ENCODE measurements at places on chromosomes 2 and 18.

DNA sequence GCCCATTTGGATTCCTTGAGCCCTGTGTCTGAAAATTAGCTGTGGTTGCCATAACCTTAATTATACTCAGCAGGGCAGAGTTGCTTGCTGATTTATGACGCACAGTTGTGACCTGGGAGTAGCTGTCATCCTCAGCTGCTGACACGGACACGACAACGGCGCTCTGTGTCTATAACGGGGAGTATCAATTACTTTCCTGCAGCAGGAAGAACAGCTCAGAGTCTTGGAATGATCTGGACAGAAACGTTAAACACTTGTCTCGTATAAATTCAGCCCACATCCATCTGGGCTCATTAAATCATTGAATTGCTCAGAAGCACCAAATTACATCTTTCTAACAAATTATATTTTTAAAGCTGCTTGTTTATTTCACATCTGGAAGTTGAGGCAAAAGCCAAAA lies 116.3 kb downstream of the SEPTIN10 start:
- no peak for DNase-seq

DNA sequence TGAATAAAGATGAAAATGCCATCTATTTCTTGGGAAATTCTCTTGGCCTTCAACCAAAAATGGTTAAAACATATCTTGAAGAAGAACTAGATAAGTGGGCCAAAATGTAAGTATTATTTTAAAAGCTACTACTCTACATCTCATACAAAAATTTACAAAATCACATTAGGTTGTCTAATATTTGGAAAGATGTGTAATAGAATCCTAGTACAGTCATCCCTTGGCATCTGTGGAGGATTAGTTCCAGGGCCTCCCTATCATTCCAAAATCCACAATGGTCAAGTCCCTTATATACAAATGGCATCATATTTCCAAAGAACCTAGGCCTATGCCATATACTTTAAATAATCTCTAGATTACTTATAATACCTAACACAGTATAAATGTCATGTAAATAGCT lies 41.2 kb downstream of the KYNU start:
- DNase-seq, result no peak

GRCh38 chr2:134368009-134368817 lies 114.3 kb downstream of the MGAT5 start:
- DNase-seq, result peak; percentile 60

DNA sequence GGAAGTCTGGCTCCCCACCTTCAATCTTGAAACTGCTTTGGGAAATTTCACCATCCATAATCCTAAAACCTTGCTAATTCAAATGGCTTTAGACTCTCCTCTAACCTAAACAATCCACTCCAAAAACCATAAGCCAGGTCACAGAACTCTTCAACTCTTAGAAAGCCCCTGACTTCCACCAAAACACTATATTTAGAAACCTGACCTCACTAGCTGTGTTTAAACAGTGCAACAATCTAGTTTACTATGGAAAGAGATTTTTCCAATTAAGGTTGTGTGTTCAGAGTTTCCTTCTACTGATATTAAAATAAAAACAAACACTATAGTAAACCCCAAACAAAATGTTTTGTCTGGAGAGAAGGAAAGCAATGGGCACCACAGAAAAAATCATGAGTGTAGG lies 308.1 kb downstream of the OSR1 start:
- DNase-seq, result no peak

DNA sequence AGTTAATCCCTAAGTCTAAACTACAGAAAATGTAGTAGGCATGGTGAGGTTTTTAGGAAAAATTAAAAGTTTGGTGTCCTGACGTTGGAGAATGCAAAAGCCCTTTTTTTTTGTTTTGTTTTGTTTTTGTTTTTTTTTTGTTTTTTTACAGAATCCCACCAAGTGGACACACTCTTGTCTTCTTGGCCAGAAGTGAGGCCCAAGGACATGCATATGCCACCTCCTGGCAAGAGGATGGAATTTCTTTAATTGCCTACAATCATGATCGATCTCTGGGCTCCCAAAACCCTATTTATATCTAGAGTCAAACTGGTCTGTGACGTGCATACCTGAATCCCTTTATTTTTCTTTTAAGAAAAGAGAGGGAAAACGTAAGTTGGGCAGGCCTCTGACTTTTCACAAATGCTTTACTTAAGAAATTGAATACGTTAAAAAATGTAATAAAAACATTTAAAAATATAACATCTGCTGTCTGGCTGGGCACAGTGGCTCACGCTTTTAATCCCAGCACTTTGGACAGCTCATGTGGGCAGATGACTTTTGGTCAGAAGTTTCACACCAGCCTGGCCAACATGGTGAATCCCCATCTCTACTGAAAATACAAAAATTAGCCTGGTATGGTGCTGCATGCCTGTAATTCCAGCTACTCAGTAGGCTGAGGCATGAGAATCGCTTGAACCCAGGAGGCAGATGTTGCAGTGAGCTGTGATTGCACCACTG lies 502.7 kb downstream of the CBLN2 start:
- no peak for DNase-seq

- no peak for DNase-seq
These were observed 186.8 kb downstream of the ZNF521 start for GRCh38 chr18:25164848-25165811.

- DNase-seq, result no peak
These were observed 3.9 kb upstream of the TMEM163 start for GRCh38 chr2:134722728-134723127.

- no peak for DNase-seq
These were observed 266.6 kb downstream of the PDE11A start for GRCh38 chr2:177806025-177806424.

DNA sequence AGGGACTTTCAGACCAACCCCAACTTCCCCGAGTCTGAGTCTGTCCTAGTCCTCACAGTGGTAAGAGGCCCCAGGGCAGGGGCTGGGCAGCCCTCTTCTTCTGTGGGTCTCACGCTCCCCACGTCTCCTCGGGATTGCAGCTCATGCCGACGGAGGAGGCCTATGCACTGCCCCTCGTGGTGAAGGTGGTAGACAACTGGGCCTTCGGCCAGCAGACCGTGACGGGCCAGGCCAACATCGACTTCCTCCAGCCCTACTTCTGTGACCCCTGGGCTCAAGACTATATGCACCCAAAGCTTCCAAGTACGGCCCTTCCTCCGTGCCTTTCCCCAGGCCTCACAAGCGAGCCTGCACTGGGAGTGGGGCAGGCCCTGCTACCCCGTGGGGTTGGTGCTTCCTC lies 44.3 kb downstream of the LMAN2L start:
- no peak for DNase-seq

GRCh38 chr2:159002462-159003111 lies 34.1 kb downstream of the TANC1 start:
- no peak for DNase-seq

All from Kasumi-1 (cell line).